ENCODE measurements at places on chromosomes 7 and 10. TPM values are rescaled to one million over a fixed set of nuclear protein-coding genes. Genes with fewer than 3 reads are reported as not detected.

The GTPBP4 gene
- 19.6 TPM for total RNA-seq

The CCDC6 gene
- total RNA-seq: 35.1 TPM

The ZNF107 gene
- total RNA-seq: 2.2 TPM

The PLAU gene
- 52.7 TPM for total RNA-seq

The ZNF365 gene
- 0.12 TPM for total RNA-seq

The LRRC27 gene
- 7.2 TPM for total RNA-seq

The SRRM3 gene
- total RNA-seq: 2.7 TPM
